ENCODE measurements at places on chromosomes 7 and 10.

DNA sequence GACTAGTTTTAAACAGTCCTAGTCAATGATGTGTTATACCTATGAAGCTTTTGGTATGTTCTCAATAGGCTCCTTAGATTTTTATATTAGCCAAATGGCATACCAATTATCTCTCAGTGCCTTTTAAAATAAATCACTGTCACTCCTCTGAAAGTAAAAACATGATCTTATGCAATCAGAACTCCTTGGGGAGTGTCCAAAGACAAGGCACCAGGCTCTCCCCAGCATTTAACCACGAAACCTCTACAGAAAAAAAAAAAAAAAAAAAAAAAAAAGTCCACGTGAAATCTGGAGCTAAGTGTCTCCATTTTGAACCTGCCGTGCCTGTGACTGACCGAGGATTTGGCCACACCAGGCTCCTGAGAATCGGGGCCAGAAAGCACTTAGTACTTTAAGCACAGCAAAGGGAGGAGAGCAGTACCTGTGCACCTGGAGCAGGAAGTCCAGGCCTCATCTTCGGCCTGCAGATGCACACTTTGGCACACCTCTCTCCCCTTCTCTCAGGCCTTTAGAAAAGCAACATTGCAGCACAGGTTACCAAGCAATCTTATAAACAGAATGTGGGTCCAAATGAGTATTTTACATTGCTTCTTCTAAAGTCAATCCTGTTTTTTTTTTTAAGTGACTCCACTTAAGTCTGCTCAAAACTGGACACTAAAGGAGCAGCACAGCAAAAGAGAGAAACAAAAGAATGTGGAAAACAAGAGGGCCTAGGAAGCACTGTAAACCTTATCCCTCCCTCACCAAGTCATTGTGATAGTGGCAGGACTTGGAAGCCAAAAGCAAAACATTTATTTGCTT, 1.5 kb downstream of the FAM13C start:
- no peak for DNase-seq

DNA sequence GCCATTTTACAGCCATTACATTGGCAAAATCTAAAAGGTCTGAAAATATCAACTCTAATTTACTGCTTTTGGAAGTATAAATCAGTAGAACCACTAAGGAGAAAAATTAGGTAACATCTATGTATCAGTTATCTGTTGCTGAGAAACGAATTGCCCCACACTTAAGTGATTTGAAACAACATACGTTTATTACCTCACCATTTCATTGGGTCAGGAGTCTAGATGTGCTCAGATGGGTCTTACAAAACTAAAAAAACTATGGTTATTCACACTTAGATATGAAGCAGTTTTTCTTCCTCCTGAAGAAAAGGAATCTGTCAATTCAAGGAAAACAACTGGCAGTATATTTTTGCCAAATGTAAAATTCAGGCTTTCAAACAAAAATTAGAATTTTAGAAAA, 80.1 kb upstream of the APBB1IP start:
- DNase-seq = no peak

- no peak for DNase-seq
These were observed 113.6 kb upstream of the RET start for GRCh38 chr10:42963312-42963711.

- DNase-seq = no peak
These were observed 261.2 kb downstream of the C7orf25 start for GRCh38 chr7:42650701-42651100.

DNA sequence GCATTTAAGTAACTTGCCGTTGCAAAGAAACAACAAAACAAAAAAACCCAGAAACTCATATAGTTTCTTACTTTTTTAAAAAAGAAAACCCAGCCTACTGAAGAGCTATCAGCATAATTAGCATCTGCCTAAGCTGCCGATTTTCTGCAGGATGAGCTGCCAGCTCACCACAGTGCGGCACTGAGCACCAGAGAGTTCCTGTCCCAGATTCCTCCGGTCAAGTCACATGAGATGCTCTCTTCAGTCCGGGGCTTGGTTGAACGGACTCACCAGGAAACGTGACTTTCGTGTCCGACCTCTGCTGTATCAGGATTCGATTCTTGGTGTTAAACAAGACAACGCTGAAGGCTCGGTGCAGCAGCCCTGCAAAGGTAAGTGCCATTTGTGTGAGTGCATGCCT, 3.2 kb downstream of the IDI2 start:
- no peak for DNase-seq

- DNase-seq = no peak
These were observed 284.8 kb downstream of the PLXNA4 start for GRCh38 chr7:132291481-132291880.

DNA sequence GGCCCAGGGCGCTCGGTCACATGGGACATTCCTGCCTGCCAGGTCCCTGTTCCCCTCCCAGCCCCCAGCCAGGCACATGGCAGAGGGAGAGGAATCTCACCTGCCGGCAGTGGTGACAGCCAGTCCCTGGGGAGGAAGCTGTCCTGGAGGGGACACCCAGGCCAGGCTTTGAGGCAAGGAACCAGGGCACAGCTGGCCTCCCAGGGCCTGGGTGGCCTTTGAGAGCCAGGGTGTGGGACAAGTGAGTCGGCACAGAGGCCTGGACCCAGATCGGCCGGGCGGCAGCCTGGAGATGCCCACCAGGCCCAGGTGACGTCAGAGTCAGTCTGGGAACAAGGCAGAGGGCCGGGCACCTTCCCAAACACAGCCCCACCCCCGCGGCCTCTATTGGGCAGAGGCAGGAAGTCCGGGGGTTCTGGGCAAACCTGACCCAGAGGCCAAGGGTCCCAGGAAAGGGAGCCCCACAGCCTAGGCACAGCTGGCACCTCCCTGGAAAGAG, 65.0 kb upstream of the CFAP46 start:
- DNase-seq = no peak
